Activated gamma-delta T cell treated with anti-CD3 and anti-CD28 coated beads, Interleukin-2, amount 50 U/mL, for 16 hours (primary cell): ENCODE measurements at places on chromosomes 4 and X.

DNA sequence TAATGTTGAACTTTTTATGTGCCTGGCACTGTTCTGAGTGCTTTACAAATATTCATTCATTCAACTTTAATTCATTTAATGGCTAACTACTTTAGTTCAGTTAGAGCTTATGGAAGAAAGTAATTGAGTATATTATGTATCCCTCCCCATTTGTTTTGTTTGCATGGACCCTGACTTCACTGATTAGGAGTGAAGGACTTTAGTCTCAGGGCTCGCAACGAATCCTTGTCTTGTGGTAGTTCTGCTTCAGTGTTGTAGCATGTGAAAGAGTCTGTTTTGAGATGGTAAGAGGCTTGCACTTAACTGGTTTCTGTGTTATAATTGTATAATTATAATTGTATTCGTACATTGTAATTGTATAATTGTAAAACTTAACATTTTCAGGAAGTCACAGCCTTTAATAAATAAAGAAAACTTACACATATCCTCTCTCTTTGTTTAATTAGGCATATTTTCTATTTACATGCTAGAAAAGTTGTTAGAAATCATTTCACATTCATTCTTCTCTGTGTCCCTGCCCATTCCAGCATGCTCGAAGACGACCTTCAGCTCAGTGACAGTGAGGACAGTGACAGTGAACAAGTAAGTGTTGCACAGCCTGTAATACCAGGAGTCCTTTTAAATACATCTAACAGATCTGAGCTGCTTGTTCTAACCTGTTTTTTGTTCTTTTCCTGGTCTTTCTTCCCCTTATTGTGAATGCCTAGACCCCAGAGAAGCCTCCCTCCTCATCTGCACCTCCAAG, 115.1 kb downstream of the KLHL8 start:
- no peak for DNase-seq

DNA sequence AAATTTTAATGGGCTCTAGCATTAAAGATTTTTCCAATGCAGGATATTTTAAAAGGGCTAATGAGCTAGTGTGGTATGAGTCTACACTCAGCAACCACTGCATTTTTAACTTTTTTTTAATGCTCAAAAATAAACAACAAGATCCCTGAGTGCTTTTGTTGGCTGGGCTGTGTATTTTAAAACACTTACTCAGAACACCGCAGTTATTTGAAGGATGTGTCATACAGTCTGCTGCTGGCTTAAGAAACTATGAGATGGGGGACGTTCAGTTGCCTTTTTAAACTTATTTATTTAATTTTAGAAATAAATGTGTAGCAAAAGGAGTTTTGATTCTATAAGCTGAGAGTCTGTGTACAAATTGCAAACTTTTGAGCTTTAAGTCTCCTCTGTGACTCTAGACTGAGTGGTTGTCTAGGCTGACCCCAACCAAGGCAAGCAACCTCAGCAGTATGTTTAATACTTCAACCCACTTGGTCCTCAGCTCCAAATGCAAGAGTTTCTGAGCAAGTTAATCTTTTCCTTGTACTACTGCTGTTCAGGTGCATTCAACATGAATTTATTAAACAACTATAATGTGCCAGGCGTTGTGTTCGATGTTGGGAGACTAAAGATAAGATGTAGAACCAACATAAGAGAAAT, 278.6 kb upstream of the DIPK2B start:
- DNase-seq, result no peak

DNA sequence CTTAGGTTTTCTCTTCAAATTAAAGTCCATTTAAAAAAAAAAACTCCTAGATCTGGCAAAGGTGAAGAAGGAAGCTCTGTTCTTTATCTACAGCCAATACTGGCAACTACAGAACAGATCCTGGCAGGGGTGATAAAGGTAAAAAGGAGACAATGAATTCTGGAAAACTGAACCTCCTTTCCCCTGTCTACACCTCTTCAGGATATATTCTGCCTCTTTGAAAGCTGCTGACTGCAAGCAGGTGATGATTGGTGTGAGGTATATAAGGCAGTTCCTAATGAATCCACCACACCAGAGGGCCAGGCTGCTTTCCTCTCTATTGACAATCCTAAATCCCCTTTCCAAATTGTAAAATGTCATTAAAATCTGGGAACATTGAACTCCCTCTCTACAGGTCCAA, 370.1 kb downstream of the PPP3CA start:
- no peak for DNase-seq

DNA sequence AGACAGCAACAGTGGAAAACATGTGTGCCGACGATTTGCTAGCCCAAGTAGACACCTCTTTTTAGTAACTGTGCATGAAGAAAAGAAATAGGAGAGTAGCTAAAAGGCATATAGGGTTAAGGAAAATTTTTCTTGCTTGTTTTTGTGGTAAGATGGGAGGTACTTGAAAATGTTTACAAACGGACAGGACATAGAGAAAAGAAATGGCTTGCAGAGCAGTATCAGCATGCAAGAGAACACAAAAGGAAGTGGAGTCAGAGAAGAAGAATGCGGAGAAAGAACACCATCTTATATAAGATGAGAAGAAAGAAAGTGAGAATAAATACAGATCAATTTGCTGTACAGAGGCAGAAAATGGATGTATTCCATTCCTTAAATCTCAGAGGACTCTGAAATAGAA, 263.7 kb upstream of the ETNPPL start:
- DNase-seq, result no peak

GRCh38 chrX:153968754-153969124, 2.9 kb downstream of the HCFC1 start:
- no peak for DNase-seq
